GM04503 (cell line): ENCODE measurements at places on chromosomes 4 and X.

GRCh38 chr4:21948347-21949072 lies at the start of gene KCNIP4:
Gene KCNIP4, minus strand, starts transcription at chr4:21948772.
- no peak for DNase-seq

GRCh38 chr4:10179957-10180602 lies 63.5 kb upstream of the WDR1 start:
- DNase-seq = peak; percentile 70

DNA sequence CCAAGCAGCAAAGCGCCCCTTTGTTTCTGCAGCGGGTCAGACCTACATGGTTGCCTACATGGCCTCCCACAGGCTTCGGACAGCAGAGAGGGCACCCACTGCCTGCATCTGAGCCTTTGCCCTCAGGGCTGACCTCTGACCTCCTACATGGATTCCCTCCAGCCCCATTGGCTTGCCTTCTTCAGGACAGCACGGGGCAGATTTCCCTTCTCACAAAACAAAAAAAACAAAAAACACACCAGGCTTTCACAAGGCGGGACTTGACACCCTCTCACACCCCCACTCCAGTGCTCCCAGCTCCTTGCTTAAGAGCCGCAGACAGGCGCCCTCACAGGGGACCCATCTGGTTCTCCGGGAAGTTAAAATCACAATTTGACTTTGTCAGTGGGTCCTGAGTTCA lies 32.9 kb downstream of the ZFYVE28 start:
- DNase-seq = no peak

DNA sequence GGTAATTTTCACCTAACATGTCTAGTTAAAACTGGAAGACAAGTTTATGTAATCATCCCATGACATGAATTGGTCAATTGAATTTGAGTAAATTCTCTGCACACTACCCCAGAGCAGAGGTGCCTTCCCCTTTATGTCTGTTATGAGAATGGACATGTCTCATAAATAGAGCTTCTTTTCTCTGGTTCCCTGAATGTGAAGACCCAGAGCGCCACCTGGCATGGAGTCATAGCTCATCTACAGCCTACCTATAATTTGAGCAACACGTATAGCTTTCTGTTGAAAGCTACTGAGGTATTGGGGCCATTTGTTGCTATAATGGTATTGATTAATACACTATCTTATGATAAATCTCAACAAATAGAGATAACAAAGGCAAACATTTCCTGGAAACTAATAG lies 626.5 kb upstream of the GALNTL6 start:
- no peak for DNase-seq

DNA sequence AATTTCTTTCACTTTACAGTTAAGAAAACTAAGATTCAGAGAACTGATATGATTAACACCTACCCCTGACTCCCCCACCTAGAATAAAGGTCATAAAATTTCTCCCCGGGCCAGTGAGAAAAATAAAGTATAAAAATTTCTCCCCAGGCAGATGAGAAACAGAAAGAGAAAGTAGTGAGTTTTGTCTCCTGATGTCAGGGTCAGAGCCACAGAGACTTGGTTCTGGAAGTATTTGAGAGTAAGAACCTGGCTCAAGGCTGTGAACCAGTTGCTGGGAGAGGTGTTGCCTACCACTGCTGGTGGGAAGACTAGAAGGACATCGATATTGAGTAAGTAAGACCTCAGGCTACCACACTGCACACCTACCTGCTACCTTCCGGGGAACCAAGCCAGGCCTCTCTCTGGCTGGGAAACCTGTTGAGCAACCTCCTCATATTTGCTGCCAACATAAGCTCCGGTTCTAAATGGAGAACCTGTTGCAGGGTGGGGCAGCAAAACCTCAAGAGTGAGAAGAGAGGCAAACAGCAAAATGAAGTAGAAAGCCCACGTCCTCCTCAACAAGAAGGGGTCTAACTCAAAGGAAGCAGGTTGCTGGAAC lies 104.2 kb upstream of the PUDP start:
- no peak for DNase-seq

GRCh38 chrX:122091571-122091970 lies 1044.2 kb downstream of the GLUD2 start:
- no peak for DNase-seq

DNA sequence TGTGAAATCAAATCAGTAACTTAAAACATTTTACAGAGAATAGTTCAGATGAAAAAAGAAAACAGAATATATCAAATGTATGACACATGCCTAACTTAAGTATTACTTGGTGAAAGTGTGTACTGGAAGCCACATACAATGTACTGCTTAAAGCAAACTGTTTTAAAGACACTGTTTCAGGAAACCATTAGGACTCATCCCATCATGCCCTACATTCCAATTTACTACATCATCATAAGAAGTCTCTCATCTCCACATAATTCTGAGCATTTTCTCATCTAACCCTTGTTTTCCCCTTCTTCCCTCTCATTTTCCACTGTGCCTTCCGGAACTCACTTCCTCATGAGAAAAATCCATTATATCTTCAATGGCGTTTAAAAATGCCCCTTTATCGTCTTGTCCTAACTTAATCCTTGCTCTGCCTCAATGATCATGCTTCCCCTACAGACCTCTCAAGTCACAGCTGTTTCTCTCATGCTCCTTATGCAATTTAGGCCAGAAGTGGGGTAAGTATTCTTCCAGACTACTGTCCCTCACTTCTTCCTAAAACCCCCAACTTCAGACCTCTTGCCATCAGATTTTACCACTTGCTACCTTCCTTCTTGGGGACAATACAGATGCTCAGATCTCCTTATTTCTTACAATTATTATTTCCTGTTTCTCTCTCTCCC lies 26.8 kb upstream of the FGF5 start:
- DNase-seq = no peak

GRCh38 chrX:789096-789495 lies 158.5 kb downstream of the SHOX start:
- no peak for DNase-seq

GRCh38 chr4:1247864-1248244 lies 1.1 kb downstream of the CTBP1 start:
- DNase-seq = no peak

DNA sequence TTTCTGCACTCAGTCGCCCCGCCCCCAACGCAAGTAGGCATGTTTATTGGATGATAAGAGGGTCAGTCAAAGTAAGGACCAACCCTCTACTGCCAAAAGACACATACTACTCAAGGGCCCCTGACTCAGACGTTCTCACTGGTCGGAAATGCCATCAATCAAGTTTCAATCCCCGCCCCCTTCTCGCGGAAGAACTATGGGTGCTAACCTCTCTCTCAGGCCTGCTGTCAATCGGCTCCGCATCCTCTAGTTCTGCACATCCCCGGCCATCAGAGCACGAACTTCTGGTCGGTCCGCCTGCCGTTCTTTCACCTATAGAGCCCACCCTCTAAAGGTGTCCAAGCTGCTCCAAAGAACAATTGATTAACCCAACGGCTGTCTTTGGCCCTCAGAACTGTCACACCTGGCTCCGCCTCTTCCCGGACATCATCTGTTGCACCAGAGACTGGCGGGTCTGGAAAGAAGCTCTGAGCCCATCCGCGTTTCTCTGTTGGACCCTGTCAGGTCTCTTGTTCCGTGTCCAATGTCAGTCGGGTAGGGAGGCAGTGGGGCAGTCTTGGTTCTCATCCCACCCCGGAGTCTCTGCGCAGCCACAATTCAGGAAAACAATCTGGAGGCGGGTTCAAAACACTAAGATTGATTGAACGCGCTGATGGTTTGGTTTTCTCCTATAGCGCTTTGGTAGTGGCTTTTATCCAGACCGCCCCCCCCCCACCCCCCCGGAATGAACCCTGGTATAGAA lies 15.2 kb downstream of the NDUFB11 start:
- DNase-seq = peak; percentile 89

GRCh38 chr4:153143527-153144348 lies 60.5 kb upstream of the TRIM2 start:
- DNase-seq = no peak

GRCh38 chr4:172390331-172390730 lies 577.1 kb downstream of the GALNTL6 start:
- no peak for DNase-seq

DNA sequence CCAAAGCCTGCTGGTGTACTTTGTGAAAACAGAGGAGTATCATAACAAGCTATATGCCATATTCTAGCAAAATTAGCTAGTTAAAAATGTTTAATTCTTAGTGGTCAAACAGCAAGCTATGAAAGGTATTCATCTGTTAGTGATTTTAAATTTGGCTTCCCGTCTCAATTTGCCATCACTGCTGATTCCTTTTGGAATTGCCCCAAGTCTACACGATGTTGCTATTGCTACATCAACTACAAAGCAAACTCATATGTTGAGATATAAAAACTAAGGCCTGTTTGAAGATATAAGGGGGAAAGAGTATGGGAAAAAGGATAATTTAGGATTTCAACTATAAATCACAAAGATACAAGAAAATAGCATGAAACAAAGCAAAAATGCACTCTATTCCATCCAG lies 146.1 kb downstream of the COL25A1 start:
- DNase-seq = no peak

DNA sequence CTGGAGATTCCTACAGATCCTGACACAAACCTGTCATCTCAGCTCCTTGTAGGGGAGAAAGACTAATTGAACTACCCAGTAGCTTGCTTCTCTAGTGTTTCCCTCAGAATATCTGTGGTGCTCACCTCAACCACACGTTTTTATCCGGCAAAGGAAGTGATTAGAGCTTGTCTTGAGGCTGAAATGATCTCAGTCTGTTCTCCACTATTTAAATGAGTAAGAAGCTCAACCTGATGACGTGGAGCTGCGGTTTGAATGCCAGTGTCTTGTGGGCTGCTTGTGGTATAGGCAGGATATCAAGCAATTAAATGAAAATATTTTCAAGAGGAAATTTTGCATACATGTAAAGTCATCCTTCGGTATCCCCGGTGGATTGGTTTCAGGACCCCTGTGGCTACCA lies 270.2 kb downstream of the TLL1 start:
- DNase-seq = no peak

GRCh38 chrX:115368876-115369275 lies 79.4 kb downstream of the LUZP4 start:
- no peak for DNase-seq

DNA sequence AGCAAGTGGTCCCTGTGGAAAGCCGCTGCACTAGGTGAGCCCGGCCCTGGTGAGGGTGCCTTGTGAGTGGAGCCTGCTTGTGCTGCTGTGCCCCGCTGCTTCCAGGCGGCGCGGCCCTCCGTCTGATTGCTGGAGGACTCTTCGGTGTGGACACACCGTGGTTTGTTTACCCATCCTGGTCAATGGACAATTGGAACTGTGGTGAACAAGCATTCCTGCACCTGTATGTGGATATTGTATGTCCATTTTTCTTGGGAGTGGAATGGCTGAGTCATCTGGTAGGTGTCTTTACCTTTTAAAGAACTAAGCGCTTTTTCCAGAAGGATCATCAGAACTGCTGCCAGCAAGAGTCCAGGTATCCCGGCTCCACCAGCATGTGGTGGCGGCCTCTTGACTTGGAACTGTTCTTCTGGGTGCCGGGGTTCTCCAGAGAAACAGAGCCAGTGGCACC lies 15.6 kb downstream of the MAEA start:
- DNase-seq = no peak

DNA sequence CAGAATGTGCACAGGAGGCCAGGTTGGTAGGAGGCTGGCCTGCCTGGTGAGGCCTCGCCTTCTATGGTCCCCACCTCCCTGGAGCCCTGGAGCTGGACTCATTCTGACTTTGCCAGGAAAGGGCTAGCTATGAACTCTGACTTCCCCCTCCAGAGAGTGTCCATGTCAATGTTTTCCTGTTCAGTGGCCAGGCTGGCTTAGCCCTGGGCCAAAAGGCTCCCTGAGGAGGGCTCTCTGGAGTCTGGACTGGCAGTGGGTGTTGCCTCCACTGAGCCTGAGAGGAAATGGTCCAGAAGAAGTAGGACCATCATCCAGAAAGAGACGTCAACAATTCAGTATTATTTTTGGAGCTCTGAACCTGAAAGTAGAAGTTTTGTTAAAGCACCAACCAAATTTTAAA lies 178.7 kb downstream of the CHIC2 start:
- DNase-seq = no peak

GRCh38 chrX:152869972-152870371 lies 27.9 kb upstream of the ZNF185 start:
- DNase-seq = no peak

DNA sequence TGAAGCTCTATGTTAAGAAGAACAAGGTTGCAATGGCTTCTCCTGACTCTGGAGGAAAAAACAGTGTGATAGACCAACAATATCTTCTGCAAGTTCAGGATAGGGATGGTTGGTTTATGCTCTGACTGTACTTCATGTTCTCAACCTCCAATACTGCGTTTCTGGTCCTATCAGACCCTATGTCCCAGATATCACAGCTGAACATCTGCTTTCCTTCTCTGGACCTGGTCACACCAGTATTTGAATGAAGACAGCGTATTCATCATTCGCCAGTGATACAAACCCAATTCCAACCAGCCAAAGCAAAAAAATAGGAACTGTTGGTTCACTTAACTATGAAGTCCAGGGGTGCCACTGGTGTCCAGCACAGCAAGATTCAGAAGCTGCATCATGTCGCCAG lies 124.5 kb upstream of the KLF3 start:
- no peak for DNase-seq

DNA sequence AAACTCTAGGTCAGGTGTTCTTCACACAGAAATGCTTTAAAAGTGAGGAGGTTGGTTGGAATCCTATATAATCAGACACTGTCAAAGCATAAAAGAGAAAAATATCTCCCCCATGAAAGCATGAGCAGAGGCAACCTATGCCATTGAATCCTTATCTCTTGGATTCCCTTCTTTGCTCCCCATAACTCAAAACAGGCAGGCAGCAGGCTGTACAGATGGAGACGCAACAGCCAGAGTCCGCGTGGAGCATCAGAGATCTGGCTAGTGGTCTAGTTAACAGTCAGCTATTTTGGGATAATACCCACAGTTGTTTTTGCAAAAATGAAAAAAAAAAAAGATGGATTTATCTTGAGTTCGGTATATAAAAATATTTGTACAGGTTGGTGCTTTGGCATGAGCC lies 490.0 kb upstream of the TENM3 start:
- DNase-seq = no peak

GRCh38 chr4:119725688-119726330 lies 97.2 kb upstream of the PDE5A start:
- DNase-seq = no peak

DNA sequence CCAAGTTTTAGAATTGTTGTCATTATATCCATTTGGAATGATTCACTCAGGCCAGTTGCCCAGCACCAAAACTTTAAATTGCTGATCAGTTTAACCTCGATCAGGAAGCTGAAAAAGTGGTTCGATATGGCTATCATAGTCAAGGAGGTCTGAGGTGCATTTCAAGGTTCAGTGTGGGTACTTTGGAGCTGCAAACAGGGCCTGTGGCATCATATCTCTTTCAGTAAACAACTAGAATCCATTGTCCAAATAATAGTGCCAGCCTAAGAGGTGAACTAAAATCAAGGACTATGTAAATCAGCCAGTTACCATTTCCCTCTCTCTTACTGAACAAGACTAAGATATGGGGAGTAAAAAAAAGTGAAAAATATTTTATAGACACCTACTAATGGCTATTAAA lies 14.2 kb downstream of the TMEM47 start:
- DNase-seq = no peak

- peak; percentile 88 for DNase-seq
These were observed 71.7 kb downstream of the DDX60L start for GRCh38 chr4:168408620-168409019.

GRCh38 chr4:128951316-128951715 lies 141.8 kb downstream of the JADE1 start:
- DNase-seq = no peak
